NT2/D1 (cell line): ENCODE measurements at places on chromosomes 12 and 14.

- DNase-seq = no peak
These were observed 39.5 kb downstream of the VWF start for GRCh38 chr12:6084969-6085450.

GRCh38 chr12:121653999-121654398 is 15.5 kb downstream of the MORN3 start:
- DNase-seq = no peak

DNA sequence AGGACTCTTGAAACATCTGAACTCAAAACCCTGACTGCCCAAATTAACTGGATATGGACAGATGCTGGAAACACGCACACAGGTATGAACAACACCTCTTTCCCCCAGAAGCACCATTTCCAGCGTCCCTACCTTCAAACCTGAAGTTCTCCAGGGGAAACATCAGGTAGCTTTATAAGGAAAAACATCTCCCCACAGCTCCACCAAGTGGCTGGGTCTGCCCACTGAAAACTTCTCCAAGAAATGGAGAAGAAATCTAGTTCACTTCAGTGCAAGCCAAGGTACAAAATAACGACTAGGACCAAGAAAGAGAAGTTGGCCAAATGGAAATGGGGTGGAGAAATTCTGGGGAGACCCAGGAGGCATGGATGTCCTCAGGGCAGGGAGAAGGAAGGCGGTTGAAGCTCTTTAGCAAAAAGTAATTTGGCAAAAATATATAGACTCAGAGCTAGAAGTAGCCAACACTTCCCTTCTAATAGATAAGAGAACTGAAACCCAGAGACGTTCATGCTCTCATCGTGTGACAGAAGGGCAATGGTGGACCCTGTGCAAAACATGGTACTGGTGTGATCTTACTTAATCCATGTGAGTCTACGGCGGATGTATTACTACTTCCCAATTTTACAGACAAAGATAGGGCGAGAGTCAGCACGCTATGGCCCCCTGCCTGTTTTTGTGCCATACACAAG is 10.5 kb upstream of the NUAK1 start:
- DNase-seq = no peak

DNA sequence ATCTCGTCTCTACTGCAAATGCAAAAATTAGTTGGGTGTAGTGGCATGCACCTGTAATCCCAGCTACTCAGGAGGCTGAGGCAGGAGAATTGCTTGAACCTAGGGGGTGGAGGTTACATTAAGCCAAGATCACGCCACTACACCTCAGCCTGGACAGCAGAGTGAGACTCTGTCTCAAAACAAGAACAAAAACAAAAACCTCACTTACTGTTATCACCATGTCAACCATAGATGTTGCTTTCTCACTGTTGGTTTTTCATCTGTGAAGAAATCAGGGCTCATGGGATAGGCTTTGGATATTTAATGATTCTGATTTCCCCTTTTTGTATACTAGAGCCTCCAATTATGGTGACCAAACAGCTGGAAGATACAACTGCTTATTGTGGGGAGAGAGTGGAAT is 49.7 kb upstream of the CHPT1 start:
- no peak for DNase-seq

DNA sequence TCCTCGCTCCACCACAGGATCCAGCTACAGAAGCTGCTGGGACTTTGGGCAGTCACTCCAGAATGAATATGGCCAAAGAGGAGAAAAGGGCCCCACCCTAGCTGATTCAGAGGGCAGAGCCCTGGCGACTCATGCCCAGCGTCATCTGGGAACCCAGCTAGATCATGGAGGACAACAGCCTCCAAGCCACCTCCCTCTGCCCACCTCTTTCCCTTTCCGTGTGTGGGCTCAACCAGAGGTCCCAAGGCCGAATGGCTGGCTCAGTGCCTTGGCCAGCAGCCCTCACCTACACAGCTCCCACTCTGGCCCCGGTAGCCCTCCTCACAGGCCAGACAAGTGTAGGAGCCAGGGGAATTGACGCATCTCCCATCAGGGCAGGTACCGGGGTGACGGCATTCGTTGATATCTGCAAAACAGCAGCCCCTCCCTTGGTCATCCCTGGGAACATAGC is 17.4 kb downstream of the ISCA2 start:
- no peak for DNase-seq

DNA sequence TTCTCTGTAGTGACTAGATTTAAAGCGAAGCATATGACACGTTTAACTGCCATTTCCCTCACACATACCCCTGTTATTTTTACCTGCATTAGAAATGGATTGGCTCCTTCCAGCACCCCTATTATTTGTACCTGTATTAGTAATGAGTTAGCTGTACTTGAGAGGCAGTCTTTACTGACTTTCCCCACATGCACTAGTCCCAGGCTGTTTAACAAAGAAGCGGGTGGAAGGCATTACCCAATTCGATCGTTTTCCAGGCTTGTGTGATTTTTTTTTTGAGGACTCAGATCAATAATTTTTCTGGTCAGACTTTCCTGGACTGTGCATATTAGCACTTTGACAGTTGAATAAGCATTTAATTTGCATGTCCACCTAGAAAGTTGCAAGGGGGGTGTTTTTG is 46.4 kb downstream of the RAD52 start:
- no peak for DNase-seq

DNA sequence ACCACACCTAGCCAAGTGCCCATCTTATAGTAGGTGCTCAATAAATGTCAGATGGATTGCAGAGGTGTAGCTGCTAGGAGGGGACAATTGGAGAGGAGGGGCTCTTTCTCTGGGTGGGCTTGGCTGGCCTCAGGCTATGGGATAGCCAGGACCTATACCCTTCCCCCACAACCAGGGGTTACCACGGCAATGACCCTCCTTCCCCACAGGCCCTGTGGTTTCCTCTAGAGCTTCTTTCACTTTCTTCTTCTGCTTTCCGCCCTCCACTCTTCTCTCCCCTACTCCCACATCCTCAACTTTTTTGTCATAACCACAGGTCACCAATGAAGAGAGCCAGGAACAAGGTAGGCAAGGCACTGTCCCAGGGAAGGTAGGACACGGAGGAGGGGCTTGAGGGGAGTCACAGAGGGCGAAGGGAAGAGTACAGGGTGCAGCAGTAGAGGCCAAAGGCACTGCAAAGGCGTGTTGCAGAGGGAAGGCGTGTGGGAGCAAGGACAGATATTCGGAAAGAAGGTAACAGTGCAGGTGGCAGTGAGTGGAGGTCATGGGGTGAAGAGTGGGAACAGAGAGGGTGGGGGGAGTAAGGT is 1.9 kb upstream of the ITGB7 start:
- no peak for DNase-seq

- peak; percentile 3 for DNase-seq
These were observed 41.2 kb downstream of the YLPM1 start for GRCh38 chr14:74804219-74804825.

DNA sequence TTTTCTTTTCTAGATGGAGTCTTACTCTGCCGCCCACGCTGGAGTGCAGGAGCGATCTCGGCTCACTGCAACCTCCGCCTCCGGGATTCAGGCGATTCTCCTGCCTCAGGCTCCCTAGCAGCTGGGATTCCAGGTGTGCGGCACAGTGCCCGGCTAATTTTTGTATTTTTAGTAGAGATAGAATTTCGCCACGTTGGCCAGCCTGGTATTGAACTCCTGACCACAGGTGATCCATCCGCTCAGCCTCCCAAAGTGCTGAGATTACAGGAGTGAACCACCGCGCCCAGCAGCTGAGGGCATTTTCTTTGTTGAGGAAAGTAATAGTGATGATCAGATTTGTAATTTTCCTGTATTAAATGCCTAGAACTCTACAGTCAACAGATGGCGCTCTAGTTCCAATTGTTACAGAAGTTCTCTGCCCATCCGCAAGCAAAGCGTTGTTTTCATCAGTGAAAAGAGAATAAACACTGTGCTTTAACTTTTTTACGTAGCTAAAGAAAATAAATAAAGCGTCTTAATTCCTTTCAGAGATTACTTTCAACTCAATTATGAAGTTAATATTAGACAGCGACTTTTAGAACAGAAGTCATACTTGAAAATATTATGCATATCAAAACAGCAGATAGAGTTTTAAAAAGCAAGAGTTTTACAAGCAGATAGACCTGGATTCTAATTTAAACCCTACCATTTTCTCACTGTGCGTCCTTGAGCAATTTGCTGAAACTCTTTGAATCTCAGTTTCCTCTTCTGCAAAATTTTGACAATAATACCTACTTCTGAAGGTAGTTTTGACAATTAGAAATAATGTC is 335.1 kb downstream of the DUSP6 start:
- DNase-seq = peak; percentile 54

GRCh38 chr12:78820946-78821345 is 43.6 kb upstream of the SYT1 start:
- DNase-seq = no peak

DNA sequence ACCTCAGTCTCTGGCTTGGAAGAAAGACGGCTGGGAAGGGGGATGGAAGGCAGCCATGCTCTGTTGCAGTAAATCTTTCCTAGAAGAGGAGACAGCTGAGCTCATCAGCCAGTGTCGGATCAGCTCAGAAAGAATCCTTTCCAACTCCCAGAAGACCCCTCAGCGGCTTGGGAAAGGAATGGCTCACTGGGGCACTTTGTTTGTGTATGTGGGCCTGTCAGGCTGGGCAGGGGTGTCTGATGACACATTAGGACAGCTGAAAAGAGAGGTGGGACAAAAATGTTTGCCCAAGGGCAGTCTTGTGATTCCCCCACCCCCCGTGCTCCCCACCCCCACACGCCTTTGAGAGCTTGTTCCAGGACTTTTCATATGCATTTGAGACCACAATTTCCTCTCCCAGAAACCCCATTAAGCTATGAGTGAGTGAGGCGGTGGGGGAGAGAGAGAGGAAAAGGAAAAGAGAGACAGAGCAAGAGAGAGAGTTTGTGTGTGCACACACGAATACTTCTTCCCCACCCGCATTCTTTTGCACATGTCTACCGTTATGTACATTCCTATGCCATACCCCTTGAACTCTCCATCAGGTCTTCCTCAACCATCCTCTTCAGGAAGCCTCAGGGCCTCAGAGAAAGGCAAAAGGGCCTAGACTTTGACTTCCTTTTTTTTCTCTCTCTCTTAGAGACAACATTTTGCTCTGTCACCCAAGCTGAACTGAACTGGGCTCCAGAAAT is 198.9 kb downstream of the ZFP36L1 start:
- DNase-seq = peak; percentile 75

GRCh38 chr14:85416771-85417170 is 113.2 kb upstream of the FLRT2 start:
- DNase-seq = no peak

DNA sequence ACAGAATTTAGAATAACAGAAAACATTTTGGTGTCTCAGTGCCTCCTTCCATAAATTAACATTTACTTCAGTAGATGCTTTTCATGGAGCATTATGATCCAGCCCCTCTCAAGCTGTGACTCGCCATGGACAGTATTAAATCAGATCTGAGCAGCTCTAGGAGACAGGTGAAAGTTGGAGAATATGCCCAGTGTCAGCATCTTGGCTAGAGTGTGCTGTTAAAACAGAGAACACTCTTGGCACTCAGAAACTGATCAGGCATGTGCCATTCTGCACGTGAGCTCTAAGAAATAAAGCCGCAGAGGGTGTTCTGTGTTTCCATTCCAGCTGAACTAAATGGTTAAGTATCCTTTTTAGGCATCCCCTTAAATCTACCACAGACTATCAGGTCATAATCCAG is 68.0 kb downstream of the DIP2B start:
- DNase-seq = no peak

DNA sequence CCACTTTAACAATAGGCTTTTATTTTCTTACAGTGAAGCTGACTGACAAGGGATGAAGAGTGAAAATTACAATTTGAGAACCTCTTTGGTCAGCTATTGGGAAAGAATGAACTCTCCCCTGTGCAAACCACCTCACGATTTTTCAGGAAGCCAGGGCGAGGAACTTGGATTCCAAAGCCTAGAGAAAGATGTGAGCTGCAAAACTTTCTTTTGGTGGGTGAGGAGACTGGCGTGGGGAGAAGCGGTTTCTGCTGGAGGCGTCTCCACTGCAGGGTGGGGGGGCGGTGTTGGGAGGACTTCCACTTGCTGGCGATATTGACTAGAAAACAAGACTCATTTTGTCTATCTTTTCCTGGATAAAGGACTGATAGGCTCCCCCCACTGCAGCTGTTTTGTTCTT is 59.3 kb upstream of the VRK1 start:
- DNase-seq = no peak

DNA sequence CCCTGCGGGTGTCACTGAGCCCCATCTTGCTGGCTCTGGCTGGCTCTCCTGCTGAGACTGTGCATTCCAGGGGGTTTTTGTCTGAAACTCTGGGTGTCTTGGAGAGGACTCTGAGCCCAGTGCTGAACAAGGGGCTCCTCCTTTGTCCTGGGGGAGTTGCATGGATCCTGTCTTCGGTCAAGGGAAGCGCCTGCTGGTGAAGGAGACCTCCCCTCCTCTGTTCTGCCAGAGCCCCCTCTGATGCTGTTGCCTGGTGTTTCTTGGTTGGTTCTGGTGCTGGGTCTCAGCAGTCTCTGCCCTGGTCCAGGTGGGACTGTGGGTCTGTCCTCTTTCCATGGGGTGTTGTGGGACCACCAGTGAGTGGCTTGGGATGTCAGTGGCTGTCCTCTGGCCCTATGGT is 380.9 kb downstream of the TMEM121 start:
- DNase-seq = no peak

GRCh38 chr12:127726671-127727315 is 540.2 kb upstream of the TMEM132C start:
- DNase-seq = no peak

- peak; percentile 98 for DNase-seq
These were observed at the start of the genes ERP29 and TMEM116 for GRCh38 chr12:112012775-112013600. Gene ERP29 (plus strand): TSS chr12:112013426. CDS start chr12:112013466, 40 bp downstream. Gene TMEM116 (minus strand): TSS chr12:112013165. CDS start chr12:112005270, 7,895 bp downstream.

DNA sequence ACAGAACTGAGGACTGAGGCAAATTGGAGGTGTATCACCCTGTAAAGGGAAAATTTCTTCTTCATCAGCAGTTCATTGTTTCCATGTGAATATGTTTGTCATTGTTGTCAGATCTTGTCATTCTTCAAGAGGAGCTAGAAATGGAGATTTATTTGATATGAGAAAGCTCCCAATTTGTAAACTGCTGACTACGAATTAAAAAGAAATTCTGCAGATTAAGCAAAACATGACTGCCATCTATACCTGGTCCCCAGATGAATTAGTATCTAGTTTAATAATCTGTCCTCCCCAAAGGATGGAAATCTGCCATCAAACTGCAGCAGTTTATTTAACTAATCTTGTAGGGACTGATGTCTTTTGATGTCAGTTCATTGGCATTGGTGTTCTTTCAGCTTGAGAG is 162.8 kb downstream of the TRHDE start:
- DNase-seq = no peak

GRCh38 chr14:23555533-23555881 is 564 bp upstream of the THTPA start:
- no peak for DNase-seq

GRCh38 chr14:78007160-78007559 is 163.0 kb upstream of the NRXN3 start:
- DNase-seq = no peak

DNA sequence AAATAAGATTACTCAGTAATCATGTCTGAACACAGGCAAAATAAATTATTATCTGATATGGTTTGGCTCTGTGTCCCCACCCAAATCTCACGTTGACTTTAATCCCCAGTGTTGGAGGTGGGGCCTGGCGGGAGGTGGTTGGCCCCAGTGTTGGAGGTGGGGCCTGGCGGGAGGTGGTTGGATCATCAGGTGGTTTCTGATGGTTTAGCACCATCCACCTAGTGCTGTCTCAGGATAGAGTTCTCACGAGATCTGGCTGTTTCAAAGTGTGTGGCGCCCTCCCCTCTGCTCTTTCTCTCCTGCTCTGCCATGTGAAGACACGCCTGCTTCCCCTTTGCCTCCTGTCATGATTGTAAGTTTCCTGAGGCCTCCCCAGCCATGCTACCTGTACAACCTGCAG is 18.1 kb downstream of the DHRS2 start:
- DNase-seq = no peak

GRCh38 chr14:102777711-102778337 is 575 bp downstream of the TRAF3 start:
- no peak for DNase-seq

GRCh38 chr14:77243853-77244252 is 27.2 kb downstream of the NGB start:
- DNase-seq = no peak
